ENCODE measurements at places on chromosomes 3 and 15.

GRCh38 chr15:99416191-99417188 is 149.3 kb upstream of the MEF2A start:
- DNase-seq: no peak

DNA sequence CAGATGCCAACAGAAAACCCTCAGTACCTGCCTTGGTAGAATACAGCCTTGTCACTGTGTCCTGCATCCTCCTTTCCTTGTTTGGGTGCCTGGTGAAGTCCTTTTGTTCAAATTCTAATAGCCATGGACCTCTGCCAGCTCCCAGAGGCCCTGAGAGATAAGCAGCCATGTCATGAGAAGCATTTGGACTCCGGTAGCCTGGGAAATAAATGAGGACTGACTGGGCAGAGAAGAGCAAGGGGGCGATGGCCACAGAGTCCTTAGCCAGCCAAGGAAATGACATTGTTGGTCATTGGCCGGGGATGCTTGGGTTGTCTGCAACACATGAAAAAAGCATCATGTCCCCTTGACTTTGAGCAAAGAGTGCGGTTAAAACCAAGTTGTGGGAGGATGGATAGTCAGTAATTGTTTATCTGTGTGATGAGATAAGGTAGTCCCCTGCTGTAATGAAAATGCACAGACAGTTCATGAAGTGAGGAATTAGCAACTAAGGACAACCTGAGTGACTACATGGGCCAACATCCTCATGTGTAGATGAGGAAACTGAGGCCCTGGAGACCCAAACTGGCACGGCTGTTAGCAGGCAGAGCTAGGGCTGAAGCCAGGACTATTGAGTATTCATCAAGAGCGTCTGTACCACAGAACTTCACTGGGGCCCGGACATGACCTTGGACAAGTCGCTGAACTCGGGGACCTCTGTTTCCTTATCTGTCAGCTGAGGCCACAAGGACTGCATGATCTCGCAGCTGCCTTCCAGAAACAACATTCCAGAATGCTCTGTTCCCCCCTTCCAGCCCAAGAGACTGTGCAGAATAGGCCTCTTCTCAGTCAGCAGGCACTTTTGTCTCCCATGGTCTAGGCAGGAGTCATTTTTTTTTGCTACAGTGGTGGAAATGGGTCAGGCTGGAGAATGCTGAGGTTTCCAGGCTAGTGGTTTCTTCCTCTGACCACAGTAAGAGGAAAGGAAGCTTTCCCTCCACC is 90.5 kb upstream of the CTDSPL start:
- no peak for DNase-seq

DNA sequence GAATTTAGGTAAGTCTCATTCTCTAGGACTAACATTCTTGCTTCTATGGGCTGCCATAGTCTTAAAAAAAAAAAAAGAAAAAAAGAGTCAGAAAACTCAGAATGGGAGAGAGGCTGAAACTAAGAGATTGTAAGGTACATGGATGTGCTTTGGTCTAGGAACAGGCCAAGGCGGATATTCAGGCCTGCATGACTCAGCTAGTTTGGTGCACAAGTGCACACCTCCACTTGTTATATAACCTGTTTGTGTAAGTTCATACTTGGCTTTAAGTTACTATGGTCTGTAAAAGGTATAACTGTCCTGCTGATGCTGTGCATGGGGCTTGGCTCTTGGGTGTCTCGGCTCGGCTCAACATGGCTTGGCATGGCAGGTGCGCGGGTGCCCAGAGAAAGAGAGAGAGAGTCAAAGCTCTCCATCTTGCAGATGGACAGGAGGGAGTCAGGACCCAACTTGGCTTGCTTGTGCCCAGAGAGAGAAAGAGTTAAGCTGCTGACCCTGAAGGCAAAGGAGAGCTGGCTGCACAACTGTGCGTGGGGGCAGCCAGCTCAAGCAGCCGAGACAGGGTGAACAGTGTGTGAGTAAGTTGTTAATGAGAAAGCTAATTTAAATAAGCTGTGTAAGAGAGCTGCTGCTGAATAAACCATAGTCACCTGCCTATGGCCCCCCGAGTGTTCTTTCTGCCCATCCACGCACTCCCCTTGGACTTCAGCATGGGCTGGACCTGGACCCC is 31.4 kb upstream of the CHRNB4 start:
- no peak for DNase-seq

GRCh38 chr3:38994251-38994650 is 57.5 kb downstream of the SCN11A start:
- no peak for DNase-seq

- no peak for DNase-seq
Observed at GRCh38 chr3:177618873-177619733, 421.8 kb upstream of the TBL1XR1 start.

DNA sequence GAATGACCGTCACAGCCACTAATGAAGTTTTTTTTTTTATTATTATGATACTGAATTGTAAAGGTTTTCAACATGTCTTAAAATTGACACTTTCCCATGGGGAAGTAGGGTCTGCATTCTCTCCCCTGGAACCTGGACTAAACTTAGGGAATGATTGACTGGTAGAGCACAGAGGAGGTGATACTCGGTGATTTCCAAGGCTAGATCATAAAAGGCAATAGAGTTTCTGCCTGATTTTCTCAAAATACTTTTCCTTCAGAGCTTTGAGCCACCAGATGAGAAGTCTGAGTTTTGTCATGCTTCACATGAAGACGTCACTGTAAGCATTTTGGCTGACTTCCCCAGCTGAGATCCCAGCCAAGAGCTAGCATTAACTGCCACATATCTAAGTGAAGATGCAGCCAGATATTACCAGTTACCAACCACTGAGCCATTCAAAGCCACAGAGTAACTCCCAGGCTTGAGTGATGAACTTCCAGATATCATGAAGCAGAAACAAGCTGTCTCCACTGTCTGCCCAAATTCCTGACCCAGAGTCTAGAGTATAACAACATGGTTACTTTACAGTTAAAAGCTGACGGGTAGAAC is 105.8 kb downstream of the LSAMP start:
- no peak for DNase-seq

GRCh38 chr3:115087512-115087911 is 59.6 kb downstream of the ZBTB20 start:
- no peak for DNase-seq

- no peak for DNase-seq
Observed at GRCh38 chr15:99131441-99132023, 26.7 kb downstream of the SYNM start.

DNA sequence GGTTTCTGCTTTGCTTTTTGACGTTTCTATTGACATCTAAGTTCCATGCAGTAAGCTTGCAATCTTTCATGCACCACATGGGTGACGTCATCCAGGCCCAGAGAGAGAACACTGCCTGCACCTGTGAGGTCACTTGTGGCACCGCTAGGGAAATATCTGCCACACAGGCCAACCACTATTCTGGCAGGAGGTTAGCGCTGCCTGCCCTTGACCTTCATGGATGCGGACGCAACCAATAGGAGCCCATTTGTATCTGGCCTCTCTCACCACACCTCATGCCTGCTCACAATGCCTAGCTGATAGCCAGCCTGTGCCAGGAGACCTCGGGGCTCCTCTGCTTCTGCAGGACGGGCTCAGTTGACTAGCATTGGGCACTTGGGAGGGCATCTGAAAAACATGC is 55.8 kb upstream of the PRR23E start:
- DNase-seq: no peak

DNA sequence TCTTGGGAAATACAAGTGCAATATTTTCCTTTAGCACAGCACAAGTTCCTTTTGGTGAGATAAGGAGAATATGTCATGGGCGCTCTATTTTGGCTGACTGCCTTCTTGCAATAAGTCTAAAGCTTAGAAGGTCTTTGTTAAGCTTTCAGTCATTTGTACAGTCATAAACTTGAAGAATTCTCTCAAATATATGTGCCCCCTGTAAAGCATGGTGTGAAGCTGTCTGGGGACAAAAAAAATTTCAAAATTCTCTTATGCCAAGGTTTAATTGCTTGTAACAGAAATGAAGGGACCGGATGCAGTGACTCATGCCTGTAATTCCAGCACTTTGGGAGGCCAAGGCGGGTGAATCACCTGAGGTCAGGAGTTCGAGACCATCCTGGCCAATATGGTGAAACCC is 21.7 kb upstream of the ARID3B start:
- DNase-seq: no peak

DNA sequence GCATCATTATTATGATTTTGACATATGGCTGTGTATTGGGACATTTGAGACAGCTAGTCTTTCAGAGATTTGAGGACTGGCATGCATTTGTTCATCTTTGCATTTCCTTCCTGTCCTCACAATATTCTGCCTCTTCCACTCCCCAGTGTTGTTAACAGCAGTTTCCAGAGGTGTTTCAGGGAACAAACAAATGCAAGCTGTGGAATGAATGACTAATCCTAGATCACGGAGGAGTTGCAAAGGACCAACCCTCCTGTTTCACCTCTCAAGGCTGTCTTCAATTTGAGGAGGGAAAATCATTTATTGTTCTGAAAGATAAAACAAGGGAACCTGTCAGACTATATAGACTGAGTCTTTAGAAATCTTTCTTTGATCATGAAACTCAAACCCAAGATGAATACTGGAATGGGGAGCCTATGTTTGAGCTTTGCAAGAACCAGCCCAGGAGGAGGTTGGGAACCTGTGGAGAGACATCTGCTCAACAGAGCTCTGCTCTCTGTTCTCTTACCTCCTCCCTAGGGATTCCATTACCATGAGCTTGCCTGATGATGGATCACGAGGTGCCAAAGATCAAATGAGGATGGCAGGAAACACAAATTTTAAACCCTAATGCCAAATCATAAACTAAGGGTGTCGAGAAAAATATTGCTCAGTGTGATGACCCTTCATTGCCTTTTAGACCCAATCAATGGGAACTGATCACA is 68.5 kb downstream of the SLC7A14 start:
- no peak for DNase-seq

GRCh38 chr3:185824051-185825005 is 514 bp downstream of the IGF2BP2 start:
- no peak for DNase-seq

- DNase-seq: no peak
Observed at GRCh38 chr3:178072391-178073305, 463.6 kb upstream of the KCNMB2 start.

DNA sequence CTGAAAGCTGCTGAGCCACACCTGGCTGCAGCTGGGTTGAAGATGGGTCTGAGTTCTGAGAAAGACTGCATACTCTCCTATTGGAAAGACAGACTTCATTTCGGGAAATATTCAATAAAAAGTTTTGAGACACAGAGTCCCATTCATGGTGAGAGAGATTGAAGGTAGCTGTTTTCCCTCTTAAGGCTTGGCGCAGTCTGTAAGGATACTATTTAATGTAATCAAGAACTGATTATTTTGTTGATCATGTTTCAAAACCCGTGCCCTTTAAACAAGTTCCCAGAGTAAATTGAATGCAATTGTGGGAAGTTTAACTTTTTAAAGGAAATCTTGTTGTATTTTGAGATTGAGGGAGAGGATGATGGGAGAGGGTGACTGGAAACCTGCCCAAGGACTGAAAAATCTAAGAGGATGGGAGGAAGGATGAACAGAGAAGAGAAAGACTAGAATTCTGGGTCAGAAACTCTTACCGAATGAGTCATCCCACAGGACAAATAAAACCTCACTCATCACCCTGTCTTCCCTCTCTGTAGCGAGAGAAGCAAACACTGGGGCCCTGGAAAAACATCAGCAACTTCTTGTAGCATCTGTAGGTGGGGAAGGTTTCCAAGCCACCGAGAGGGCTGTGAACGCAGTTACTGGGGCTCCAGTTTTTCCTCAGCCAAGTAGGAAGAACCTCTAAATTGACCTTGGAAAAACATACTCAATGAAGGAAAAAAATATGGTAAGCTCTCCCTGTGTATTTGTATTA is 193.2 kb upstream of the TPRG1 start:
- DNase-seq: no peak

DNA sequence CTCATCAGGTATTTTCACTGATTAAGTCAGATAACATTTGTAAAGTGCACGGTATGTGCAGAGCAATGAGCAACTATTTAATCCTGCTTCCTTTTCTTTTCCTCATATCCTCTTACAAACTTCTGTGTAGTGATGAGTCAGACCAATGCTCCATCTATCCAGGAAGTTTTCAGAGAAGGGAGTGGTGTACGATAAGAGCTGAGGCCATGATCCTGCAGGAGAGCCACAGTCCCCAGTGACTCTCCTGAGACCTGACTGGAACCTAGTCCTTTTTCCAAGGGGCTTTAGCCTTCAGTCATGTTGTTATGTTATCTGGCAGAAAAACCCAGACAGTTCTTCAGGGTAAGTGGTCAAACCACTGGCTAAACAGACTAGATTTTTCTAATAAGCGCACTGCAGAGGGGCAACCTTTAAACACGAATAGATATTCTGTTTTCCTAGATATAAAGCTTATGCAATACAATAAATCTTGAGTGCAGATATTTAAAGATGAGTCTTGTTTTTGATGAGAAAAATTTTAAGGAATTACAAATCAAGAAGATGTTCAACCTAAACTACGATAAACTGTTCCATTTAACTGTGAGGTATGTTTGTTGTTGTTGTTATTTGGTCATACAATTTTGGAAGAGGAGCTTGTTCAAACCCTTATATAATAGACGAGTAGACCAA is 110.5 kb upstream of the RAP2B start:
- no peak for DNase-seq

- no peak for DNase-seq
Observed at GRCh38 chr15:69164807-69165636, 4.6 kb downstream of the GLCE start.

DNA sequence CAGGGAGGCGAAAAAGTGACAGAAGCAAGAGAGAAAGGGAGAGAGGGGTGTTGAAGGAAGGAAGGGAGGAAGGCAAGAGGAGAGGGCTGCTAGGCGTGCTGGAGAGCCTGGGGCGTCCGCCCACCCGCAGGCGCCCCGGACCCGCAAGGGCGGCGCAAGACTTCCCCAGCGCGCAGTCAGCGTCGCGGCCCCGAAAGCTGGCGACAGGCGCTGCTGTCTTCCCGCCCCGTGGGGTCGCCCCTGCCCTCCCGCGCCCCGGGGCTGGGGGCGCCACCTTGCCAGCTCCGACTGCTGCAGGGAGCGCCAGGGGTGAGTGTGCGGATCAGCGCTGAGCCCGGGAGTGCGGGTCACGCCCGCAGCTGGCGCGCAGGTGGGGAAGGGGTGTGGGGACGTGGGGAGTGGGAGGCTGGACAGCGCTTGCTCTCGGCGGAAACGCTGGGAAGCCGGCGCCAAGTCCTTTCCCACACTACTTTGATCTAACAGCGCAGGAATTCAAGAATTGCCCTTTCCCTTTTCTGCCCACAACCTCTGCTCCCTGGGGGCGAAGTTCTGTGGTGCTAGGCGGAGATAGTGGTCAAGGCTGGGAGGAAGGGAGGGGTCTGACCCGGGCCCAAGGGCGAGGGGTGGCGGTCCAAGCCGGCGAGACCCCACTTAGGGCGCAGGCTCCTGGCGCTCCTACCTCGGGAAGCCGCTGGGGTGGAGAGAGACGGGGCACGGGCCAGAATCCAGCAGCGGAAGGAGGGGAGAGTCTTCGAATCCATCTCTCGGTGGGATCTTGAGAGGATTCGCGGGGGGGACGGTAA is 266.1 kb downstream of the CGGBP1 start:
- DNase-seq: no peak

Measured in stimulated activated CD4-positive, alpha-beta T cell treated with anti-CD3 and anti-CD28 coated beads, Interleukin-1b, Interleukin-23, amount 100 ng/mL, for 24 hours (primary cell).